Fibroblast of the aortic adventitia (primary cell): ENCODE measurements at places on chromosomes 4 and X. TPM values are rescaled to one million over a fixed set of nuclear protein-coding genes. Genes with fewer than 3 reads are reported as not detected.

DNA sequence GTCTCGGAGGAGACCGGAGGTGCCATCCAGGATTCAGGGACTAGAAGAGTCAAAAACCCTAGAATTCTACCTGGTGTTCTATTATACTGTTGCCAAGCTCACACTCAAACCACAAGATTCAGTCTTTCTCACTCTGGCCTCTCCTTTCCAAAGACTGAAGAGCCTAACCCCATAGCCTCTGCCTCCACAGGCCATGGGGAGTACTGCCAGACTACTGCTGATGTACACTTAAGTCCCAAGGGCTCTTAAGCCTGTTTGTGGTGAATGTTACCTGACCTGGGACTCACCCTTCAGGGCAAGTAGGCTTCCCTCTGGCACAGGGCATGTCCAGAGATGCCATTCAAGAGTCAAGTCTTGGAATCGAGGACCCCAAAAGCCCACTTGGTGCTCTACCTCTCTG is 58.9 kb upstream of the IRS4 start:
- DNase-seq, result no peak

DNA sequence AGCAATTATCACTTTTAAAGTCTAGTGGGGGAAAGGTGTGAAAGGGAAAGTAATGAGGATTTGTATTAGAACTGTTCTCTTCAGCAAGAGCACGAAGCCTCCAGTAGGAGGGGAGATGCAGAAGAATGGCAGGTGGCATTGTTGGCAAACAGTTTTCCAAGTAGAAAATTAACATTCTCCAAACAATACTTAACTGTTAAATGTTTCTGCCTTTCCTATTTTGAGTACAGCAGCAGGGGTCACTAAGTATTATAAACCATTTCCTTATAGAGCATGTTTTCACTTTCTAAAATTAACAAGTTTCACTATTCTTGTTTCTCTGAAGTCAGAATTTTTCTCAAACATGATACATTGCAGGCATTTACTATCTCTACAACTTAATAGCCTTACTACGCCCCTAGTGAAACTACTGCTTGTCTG is 58.7 kb downstream of the LEF1 start:
- DNase-seq, result no peak

DNA sequence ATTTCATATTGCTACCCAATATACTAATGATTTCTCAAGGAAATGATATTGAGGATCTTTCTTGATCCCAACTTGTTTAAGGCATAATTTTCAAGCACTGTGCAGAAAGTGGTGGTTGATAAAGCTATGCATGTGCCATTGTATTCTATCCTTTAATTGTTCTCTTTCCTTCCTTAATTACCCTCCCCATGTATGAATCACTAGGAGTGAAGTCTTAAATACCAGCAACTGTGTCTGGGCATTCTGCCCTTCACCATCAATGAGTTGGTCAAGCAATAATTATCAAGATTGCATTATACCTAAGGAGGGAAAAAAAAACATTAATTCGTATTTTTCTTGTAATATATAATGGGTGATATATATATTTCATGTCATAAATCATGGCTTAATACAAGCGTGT is 111.8 kb upstream of the FRMPD4 start:
- no peak for DNase-seq

DNA sequence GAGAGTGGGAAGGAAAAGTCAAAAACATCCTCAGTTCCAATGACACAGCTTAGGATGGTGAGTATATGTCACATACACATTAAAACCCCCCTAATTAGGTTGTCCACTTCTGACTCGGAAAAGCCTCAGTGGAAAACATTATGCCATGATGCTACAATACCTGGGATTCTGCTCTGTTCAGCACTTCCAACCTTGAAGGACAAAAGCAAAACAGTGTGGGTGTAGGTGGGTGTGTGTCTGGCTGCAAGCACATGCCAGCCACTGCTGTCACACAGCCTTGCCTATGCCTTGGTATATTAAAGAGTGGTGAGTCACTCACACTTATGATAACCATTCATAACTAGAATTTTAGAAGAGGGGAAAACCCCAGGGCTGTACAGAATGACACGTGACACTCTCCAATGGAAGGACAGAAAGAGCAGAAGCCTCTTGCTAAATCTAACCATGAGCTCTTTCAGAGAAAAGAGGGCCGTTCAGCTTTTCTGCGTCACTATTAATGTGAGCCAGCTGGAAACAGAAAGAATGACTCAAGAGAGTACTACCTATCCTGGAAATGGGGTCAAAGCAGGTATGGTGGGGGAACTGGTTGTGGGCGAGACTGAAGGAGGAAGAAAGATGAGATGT is 159.6 kb downstream of the TET2 start:
- DNase-seq, result no peak

GRCh38 chr4:88724406-88724805 is 26.8 kb upstream of the NAP1L5 start:
- DNase-seq, result no peak

GRCh38 chr4:2731907-2732317 is 24.2 kb downstream of the TNIP2 start:
- DNase-seq, result no peak

DNA sequence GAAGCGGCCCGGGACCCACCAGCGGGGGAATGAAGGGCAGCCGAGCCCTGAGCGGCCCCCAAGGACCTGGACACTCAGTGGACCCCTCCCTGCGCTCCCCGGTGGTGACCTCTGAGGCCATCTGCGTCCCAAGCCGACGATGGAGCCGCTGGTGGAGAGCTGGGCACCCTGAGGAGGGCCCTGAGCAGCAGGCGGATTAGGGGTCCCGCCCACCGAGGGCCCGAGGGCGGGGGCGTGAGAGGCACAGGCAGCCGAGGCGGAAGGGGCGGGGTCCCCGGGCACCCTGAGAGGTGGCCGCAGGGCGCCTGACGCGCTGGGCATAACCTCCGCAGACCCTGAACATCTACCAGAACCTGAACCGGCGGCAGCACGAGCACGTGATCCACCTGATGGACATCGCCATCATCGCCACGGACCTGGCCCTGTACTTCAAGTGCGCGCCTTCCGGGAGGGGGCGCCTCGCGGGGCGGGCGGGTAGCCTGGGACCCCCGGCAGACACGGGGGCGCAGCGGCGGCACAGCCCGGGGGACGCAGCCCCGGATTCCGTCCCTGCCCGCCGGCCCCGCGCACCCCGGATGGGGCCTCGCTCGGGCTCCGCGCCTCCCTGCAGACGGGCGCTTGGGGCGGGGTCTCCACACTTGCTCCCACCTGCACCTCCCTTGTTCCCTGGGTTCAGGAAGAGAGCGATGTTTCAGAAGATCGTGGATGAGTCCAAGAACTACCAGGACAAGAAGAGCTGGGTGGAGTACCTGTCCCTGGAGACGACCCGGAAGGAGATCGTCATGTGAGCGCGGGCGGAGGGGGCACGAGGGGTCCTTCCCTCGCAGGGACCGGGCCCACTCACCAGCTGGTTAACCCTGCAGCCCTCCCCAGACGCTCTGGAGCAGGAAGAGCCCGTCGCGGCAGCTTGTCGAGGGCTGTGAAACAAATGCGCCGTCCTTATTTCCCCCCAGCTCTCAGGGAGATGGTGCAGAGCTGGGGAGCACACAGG is 10.3 kb downstream of the ATP5ME start:
- no peak for DNase-seq

DNA sequence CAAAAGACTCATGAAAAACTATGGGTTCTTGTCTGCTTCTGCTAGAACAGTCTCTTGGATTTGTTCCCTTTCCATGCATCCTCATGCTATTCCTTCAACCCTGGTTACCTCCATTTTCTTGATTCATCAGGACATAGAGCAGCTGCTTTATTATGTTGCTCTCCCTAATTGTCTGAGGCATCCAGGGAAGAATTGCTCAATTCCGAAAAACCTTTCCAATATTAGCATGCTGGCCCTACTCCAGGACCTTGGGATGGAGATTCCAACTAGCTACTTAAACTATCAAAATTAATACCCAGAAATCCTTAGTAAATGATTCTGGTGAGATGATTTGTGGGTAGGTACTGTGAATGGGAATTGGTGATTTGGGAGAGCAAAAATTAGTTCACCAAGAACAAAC is 56.6 kb upstream of the FAM47B start:
- DNase-seq, result peak; percentile 57

GRCh38 chr4:77332696-77333270 is 175.8 kb downstream of the CCNG2 start:
- no peak for DNase-seq

DNA sequence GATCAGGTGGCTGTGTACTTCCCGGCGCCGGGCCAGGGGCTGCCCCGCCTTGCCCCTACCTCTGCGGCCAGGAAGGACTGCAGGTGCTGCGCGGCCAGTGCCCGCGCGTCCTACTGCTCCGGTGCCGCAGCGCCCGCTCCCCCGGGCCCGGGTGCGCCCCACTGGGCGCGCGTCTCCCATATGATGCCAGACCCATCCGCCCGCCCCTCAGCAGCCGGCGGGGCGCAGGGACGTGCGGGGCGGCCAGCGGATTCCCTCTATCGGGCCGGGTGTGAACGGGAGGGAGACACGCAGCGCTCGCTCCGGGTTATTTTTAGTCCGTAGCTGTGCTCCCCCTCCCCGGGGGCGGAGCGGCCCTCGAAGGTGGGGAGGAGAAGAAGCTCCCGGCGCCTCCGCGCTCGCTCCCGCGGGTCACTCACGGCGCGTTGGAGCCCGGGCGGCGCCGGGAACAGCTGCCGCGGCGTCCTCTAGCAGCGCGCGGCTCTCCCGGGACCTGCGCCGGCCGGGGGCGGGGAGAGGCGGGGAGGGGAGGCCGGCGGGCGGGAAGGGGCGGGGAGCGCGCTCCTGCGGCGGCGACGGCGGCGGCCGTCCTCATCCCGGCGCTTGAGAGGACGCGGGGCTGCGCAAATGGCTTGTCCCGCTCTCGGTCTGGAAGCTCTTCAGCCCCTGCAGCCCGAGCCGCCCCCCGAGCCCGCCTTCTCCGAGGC is 103.6 kb downstream of the UCHL1 start:
- peak; percentile 29 for DNase-seq

DNA sequence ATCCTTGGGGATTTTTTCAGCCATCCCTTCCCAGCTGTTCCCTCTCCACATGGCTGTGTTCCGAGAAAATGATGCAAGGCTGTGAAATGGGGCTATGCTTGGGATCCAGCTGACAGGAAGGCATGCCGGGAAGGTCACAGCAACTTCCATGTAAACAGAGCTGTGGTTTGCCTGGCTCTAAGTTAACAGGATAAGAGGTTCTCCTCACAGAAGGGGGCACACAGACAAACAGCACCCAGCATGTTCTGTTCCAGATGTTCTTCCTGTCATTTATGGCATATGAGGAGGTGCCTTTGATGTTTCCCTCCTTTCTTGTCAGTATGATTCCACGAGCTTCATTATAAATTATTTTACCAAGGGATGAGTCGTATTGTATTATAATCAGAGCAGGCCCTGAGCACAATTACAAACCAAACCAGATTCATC is 220.7 kb downstream of the ANTXR2 start:
- peak; percentile 93 for DNase-seq

- peak; percentile 46 for DNase-seq
Observed at GRCh38 chr4:159946983-159947615, 844.2 kb downstream of the RAPGEF2 start.

GRCh38 chr4:521636-522330 is 22.8 kb downstream of the PIGG start:
- no peak for DNase-seq

DNA sequence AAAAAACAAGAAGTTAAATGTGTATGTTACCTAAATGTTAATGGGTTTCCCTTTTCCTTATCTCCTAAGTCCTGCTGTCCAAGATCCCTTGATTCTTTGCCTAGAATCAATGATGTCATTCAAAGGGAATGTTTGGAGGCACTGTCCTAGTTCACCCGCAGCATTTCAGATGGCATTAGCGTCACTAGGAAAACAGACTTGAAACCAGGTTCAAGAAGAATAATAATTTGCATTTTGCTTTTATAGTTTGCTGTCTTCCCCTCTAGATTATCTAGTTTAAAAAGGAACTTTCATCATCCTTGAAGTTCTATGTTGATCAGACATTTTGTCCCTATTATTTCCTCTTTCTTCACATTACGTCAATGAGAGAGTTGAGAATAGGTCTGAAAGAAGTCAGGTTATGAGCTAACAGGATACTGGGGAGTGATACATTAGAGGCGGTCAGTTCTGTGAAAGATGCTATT is 234.1 kb upstream of the PGRMC2 start:
- DNase-seq, result peak; percentile 86

TCEAL5 gene
- total RNA-seq, result not detected in 2 replicates

NAAA gene
- 46.1 and 48.1 TPM in 2 replicates for total RNA-seq

PAGE2B gene
- not detected in 2 replicates for total RNA-seq

DDX60 gene
- 24.8 and 49.0 TPM in 2 replicates for total RNA-seq

ADRA2C gene
- 0.49 TPM in 1 of 2 replicates, not detected in the other for total RNA-seq

SGMS2 gene
- total RNA-seq, result 144 and 145 TPM in 2 replicates

SSR4 gene
- total RNA-seq, result 34.2 and 186 TPM in 2 replicates

CXorf49 gene
- total RNA-seq, result not detected in 2 replicates

CAPN6 gene
- not detected in 2 replicates for total RNA-seq

PABPC1L2B gene
- not detected in 2 replicates for total RNA-seq

MAGEA1 gene
- total RNA-seq, result not detected in 2 replicates
